GM18507 (cell line): ENCODE measurements at places on chromosomes 5 and 9.

DNA sequence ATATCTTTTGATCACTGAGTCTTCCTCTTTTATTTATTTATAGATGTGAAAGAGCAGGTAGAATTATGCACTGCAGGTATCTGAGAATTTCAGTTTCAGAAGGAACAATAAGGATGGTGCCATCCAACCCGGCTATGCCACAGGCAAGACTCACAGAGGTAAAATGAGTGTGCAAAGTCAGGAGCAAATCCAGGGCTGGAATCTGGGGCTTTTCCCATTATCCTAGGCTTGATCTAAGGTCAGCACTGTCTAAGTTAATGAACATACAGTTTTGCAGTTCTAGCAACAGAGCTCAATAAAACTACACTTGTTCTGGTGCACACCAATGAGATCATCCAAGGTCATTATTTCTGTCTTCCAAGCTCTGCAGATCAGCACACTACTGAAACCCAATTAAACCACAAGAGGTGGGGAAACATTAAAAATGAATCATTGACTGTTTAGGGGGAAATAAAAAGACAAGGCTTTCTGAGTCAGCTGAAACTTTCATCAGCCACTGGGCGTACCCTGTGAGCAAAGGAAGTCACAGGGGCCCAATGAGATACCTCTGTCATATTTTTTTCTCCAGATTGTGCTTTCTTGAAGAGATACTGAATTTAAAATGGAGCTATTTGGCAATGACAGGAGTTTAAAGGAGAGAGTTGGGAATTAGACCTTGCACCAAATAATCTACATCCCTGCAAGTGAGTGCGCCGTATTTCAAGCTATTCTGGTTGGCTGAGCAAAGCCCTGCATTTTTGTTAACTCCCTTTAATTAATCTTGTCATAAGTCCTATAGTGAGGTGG lies 662.2 kb upstream of the ZNF608 start:
- DNase-seq: no peak

GRCh38 chr5:74341221-74341620 lies 299.3 kb downstream of the ENC1 start:
- no peak for DNase-seq

GRCh38 chr9:7980691-7981289 lies 181.2 kb upstream of the DMAC1 start:
- DNase-seq: no peak

- no peak for DNase-seq
These were observed 107.5 kb downstream of the GALNT10 start for GRCh38 chr5:154298065-154298464.

GRCh38 chr5:57302643-57303042 lies 128.8 kb downstream of the GPBP1 start:
- DNase-seq: no peak

- no peak for DNase-seq
These were observed 7.6 kb upstream of the AOPEP start for GRCh38 chr9:94718936-94719335.

DNA sequence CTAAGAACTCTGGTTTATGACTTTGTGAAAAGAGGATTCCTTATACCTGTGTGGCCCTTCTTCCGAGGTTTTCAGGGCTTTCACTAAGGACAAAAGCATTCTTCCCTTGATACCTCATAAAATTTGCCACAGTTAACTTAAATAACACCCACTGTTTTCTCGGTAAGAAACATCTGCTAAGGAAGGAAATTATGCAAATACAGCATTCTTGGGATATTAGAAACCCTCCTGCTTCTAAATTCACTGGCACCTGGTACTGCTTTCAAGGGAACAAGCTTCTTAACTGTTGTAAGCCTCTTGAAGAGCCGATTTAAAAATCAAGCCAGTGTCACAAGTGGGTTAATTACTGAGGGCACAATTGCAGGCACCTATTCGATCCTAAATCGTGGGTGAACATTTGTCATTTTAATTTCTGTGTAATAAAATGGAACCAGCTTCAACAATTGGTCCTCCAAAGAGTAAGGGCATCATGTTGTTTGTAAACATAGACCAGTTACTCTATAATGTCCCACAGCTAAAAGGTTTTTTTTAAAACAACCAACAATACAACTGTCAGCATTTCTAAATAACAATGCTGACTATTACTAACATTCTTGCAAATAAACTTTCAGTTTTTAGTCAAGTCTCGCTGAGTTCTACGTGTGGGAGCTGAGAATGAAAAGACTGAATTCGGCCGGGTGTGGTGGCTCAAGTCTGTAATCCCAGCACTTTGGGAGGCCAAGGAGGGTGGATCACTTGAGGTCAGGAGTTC lies 26.6 kb downstream of the AK3 start:
- DNase-seq: no peak

GRCh38 chr9:37540634-37541033 lies 35.5 kb downstream of the FBXO10 start:
- no peak for DNase-seq

GRCh38 chr9:70789086-70789485 lies 332.3 kb downstream of the TRPM3 start:
- no peak for DNase-seq

GRCh38 chr5:90503596-90503995 lies 25.8 kb downstream of the LYSMD3 start:
- no peak for DNase-seq

DNA sequence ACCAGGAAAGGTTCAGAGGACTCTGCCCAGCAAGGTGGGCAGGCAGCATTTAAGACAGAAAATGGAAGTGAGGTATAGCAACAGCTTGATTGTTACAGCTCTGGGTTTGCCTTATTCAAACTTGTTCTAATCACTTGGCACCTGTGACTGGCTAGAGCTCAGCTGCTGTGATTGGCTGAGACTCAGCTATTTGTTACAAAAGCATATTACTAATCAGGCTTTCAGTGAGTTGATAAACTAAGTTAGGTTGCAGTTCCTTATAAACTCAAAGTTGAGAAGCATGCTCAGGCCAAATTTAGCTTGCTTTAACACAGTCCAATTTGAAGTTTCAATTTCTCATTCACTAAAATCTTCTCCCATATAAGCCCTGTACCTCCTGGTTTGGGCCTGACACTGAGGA lies 56.3 kb downstream of the GDA start:
- no peak for DNase-seq

DNA sequence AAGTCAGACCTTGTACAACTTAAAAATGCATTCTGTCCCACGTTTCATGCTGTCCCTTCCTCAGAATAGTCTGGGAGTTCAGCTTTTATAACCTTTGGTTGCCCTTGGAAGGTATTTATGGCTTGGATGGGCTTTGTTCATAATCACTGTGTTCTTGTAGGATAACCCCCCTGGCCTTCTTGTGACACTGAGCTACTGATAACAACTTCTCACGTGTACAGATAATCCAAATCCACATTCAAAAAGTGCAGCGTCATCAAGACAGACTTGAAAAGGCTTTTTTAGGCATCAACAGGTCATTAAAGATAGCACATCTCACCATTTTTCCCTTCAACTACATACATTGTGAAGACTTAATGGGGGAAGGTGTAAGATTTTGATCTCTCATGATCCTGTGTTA lies 42.0 kb downstream of the SLC1A3 start:
- DNase-seq: no peak

- no peak for DNase-seq
These were observed 58.2 kb upstream of the PAPPA start for GRCh38 chr9:116095403-116095802.

- no peak for DNase-seq
These were observed 18.1 kb downstream of the KDM3B start for GRCh38 chr5:138370537-138370936.

- DNase-seq: no peak
These were observed 26.8 kb downstream of the FBXW11 start for GRCh38 chr5:171979606-171980005.

DNA sequence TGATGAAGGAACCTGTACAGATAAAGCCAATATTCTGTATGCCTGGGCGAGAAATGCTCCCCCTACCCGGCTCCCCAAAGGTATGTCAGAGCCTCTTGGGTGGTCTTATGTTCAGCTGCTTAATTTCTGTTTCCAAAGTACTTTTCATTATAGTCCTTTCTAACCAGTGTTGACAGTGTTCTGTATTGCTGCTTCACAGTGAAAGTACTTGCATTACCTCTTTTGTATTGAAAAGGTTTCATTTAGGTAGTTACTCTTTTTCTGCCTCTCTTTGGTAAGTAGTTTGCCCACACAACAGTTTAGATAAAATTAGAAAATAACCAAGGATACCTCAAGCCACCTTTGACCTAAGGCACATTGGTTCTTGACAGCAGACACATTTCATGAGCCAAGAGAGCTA lies 169.9 kb downstream of the PAM start:
- DNase-seq: no peak

DNA sequence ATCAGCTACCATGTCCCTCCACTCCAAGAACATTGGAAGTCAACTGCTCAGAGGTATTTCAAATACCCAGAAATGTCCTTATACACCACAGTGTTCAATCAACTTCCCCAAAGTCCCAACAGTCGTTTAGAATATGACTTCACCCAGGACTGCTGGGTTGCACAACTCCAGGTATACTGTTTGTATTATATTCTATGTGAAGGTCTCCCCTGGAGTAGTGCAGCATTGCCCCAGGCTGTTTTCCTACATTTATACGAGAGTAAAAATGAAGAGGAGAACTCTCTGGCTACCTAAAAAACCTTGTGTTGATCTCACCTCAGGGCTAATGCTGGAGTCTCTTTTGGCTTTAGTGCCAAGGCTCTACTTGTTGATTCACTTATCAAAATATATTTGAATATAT lies 183.6 kb upstream of the MAP3K1 start:
- DNase-seq: no peak

- no peak for DNase-seq
These were observed 28.0 kb downstream of the GLT6D1 start for GRCh38 chr9:135611142-135611874.

GRCh38 chr9:117169089-117169621 lies 245.7 kb downstream of the ASTN2 start:
- no peak for DNase-seq

- no peak for DNase-seq
These were observed 93.5 kb downstream of the HRH2 start for GRCh38 chr5:175751369-175751768.

DNA sequence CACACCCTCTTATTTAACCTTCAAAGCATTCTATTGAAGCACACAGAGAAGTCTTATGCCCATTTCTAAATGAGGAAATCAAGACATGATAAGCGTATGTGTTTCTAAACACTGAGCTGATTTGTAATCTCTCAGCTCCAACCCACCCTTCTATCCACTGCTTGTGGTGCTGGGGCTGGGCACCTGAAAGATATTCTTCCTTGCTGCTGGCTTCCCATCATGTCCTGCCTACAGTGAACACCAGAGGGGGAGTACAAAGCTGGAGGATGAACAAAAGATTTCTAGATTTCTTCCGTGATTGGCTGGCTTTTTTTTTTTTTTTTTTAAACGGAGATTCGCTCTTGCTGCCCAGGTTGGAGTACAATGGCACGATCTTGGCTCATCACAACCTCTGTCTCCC lies 14.4 kb downstream of the ACTL7A start:
- DNase-seq: no peak

DNA sequence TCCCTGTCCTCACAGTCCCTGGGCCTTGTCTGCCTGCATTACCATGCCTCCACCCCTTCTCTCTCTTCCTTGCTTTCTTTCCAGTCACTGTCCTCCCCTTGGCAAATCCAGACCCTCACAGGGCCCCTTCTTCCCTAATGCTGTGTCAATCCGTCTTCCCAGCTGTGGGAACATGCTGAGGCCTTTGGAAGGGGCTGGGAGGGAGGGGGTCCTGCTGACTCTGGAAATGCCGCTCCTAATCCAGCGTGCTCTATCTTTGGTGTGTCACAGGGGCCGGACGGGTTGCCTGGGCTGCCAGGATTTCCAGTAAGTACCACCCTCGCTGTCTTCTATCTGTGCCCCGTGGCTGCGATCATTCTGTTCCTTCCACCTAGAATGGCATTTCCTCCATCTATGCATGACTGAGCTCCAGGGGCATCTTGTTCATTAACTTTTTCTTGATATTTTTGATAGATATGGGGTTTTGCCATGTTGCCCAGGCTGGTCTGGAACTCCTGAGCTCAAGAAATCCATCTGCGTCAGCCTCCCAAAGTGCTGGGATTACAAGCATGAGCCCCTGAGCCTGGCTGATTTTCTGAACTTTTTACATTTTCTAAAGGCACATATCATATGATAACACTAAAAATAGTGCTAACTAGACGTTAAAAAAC lies 64.5 kb upstream of the TGFBR1 start:
- no peak for DNase-seq

GRCh38 chr5:68002836-68003235 lies 212.7 kb upstream of the PIK3R1 start:
- DNase-seq: no peak

DNA sequence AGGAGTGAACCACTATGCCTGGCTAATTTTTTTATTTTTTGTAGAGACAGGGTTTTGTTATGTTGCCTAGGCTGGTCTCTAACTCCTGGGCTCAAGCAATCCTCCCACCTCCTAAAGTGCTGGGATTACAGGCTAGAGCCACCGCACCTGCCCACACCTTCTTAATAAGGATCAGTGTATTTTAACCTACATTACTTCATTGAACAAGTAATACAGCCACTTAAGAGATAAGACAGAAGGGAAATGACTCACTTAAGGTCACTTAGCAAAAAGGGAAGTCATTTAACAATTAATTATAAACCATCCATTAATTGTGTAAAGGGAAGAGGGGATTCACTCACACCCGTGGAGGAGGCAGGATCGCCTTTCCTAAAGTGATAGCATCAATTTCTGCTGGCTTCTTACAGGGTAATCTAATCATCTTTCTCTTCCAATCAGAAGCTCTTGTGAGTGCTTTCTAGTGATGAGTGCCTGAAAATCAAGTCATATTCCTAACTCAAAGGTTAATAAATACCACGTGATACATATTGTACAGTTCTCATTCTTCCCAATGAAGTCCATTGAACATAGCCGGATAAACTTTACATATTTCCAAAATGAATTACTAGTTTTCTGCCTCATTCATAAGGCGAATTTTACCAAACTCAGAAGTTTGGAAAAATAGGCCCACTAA lies 3.5 kb downstream of the FBXW11 start:
- DNase-seq: no peak

DNA sequence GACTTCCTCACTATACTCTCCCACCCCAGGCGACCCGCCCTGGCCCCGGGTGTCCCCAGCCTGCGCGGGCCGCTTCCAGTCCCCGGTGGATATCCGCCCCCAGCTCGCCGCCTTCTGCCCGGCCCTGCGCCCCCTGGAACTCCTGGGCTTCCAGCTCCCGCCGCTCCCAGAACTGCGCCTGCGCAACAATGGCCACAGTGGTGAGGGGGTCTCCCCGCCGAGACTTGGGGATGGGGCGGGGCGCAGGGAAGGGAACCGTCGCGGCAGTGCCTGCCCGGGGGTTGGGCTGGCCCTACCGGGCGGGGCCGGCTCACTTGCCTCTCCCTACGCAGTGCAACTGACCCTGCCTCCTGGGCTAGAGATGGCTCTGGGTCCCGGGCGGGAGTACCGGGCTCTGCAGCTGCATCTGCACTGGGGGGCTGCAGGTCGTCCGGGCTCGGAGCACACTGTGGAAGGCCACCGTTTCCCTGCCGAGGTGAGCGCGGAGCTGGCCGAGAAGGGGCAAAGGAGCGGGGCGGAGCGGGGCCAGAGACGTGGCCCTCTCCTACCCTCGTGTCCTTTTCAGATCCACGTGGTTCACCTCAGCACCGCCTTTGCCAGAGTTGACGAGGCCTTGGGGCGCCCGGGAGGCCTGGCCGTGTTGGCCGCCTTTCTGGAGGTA lies 2.1 kb downstream of the CA9 start:
- DNase-seq: no peak

GRCh38 chr5:112822456-112822855 lies 38.6 kb upstream of the SRP19 start:
- DNase-seq: no peak
